IMR-90 (cell line): ENCODE measurements at places on chromosomes 12 and 14. TPM values are rescaled to one million over a fixed set of nuclear protein-coding genes. Genes with fewer than 3 reads are reported as not detected.

DNA sequence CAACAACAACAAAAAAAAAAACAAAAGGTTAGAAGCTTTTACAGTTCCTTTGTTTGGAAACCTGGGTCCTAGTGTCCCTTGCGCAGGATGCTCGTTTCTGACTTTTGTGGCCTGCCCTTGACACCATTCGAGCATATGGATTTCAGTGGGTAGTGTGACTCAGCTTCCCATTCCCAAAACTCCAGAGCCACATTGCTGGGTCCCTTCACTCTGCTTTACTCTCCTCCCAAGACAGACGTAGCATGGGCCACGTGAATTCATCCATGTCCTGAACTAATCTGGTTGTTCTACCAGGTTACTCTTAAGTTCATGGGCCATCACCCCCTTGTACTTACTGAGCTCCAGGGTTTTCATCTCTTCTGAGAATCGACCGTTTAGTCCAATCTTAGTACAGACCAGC, 68.0 kb upstream of the MAX start:
- no peak for DNase-seq

DNA sequence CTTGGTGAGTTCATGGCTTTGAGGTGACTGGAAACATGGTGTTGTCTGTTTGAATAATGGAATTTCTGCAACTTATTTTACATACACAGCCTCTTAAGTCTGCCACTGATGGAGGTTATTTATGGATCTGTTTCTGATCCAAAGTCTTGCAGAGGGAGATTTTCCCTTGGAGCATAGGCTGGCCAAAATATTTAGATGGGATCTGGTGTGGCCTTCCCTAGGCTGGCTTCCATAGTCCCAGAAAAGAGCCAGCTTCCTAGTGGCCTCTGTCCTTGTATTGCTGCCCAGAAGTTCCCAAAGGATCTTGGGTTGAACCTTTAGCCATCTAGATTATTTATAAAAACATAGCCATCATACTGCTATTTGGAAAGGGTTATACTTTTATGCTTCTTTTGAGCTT, 491.1 kb upstream of the RGS6 start:
- DNase-seq: no peak

- no peak for DNase-seq
These were observed 16.0 kb upstream of the EIF5 start for GRCh38 chr14:103317976-103318580.

DNA sequence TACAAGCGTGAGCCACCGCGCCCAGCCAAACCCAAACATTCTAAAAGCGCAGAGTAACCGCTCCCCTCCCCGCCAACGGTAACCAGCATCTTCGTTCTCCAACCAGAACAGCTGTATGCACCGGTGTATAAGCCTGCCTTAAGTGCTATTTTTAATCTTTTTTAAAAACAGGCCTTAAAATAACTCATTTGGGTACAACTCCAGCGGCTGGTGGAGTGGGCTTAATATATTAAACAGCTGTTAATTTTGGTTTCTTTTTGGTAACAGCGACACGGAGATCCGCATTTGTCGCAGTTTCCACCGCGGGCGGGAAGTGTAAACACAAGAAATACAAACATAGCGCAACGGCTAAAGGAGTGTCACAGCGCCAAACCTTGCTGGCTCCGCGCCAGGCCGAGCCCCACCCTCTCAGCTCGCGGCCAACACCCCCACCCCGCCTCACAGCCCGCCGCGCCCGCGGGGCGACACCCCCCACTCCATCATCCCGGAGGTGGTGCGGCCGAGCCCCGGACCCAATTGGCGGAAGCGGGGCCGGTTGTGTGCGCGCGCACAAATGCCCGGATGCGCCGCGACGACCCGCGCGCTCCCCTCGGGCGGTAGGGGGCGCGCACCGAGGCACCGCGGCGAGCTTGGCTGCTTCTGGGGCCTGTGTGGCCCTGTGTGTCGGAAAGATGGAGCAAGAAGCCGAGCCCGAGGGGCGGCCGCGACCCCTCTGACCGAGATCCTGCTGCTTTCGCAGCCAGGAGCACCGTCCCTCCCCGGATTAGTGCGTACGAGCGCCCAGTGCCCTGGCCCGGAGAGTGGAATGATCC, at the start of gene MDM2:
MDM2 (plus strand) TSS at position 602 of the 812 bp plus-strand sequence. CDS start 301 bp downstream, outside the sequence.
- DNase-seq: peak; percentile 81

- no peak for DNase-seq
These were observed 5.8 kb downstream of the IRAK4 start for GRCh38 chr12:43764528-43764927.

GRCh38 chr12:40525054-40525453, 167.2 kb upstream of the CNTN1 start:
- DNase-seq: no peak

DNA sequence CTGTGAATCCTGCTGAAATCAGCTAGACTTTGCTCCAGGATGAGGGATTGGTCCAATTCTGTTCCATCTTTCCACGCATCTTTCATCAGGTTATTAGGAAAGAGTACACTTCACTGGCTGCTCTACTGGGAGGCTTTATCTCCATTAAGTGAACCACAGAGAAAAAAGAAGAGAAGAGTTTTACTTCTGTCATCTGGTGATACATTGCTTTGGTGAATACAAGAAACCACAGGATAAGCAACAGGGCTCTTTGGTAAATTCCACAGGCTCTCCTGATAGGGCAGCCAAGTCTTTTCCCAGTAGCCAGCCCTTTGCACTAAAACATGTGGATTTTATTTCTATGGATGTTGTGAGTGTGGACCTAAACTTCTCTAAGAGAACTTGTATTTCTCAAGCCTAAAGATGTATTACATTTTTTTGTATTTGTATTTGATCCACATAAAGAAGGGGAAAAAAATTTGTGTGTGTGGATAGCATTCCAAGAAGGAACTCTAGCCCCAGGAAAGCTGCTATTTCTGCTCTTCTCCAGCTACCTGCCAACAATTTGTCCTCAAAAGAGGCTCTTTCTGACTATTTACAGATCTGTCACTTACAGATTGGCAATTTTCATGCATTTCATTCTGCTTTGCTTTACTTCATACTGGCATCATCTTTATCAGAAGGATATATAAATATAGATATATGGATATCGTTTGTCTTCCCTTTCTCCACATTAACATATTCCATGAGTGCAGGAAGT, 1117.6 kb upstream of the TMEM132C start:
- DNase-seq: peak; percentile 68

DNA sequence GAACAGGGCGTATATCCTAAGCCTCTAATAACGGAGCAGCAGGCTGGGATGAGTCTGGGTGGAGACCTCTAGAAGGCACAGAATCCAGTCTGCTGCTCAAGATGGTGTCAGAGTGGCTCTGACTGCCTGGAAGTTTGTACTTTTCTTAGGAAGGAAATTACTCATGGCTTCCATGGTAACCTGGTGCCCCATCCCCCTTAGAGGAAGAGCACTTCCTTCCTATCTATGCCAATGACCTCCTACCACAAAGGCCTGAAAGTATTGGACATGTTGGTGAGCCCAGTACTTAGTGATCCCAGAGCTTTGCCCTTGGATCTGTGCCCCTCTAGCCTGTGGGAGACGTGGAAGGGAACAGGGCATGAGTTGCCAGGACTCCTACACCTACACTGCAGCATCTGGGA, 1.5 kb downstream of the BATF start:
- DNase-seq: peak; percentile 18

DNA sequence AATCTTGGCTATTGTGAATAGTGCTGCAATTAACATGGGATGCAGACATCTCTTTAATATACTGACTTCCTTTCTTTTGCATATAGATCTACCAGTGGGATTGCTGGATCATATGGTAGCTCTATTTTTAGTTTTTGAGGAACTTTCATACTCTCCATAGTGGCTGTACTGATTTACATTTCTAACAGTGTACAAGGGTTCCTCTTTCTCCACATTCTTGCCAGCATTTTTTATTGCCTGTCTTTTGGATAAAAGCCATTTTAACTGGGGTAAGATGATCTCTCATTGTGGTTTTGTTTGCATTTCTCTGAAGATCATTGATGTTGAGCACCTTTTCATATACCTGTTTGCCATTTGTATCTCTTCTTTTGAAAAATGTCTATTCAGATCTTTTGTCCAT, 8.4 kb downstream of the AMDHD1 start:
- no peak for DNase-seq

- DNase-seq: peak; percentile 87
These were observed 454.8 kb upstream of the SOX5 start for GRCh38 chr12:24404086-24404815.

- no peak for DNase-seq
These were observed 92.7 kb downstream of the ITPK1 start for GRCh38 chr14:93023039-93023438.

GRCh38 chr12:24778486-24779304, 170.2 kb downstream of the BCAT1 start:
- peak; percentile 75 for DNase-seq

DNA sequence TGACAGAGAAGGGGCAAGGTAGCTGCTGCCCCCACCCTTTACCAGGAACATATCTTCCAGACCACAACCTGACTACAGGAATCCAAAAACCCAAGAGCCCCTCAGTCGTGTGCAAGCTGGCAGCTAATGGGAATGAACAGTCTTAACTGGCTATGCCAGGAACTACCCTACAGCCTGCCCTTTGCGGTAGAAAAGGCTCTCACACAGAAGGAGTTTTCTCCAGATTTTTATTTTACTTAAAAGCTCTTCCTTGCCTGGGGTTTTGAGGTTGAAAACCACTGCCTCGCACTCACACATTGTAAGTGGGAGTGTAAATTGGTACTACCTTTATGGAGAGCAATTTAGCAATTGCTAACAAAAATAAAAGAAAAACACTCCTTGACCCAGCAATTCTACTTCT, 28.3 kb downstream of the PITPNM2 start:
- DNase-seq: no peak

GRCh38 chr12:95248604-95249360, 31.2 kb downstream of the VEZT start:
- peak; percentile 41 for DNase-seq

DNA sequence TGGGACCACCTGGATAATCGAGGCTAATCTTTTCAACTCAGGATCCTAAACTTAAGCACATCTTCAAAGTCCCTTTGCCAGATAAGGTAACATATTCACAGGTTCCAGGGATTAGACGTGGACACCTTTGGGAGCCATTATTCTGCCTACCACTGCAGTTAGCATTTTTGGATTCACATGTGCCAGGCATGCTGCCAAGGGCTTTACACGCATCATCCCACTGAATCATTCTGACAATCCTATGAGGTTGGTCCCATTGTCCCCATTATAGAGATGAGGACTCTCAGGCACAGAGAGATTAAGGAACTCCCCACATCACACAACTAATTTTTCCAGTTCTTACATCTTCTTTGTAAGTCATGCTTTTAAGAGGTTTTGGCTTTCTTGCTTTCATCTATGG, 34.5 kb downstream of the RTN1 start:
- no peak for DNase-seq

GRCh38 chr14:102389246-102389645, 26.5 kb downstream of the TECPR2 start:
- no peak for DNase-seq

DNA sequence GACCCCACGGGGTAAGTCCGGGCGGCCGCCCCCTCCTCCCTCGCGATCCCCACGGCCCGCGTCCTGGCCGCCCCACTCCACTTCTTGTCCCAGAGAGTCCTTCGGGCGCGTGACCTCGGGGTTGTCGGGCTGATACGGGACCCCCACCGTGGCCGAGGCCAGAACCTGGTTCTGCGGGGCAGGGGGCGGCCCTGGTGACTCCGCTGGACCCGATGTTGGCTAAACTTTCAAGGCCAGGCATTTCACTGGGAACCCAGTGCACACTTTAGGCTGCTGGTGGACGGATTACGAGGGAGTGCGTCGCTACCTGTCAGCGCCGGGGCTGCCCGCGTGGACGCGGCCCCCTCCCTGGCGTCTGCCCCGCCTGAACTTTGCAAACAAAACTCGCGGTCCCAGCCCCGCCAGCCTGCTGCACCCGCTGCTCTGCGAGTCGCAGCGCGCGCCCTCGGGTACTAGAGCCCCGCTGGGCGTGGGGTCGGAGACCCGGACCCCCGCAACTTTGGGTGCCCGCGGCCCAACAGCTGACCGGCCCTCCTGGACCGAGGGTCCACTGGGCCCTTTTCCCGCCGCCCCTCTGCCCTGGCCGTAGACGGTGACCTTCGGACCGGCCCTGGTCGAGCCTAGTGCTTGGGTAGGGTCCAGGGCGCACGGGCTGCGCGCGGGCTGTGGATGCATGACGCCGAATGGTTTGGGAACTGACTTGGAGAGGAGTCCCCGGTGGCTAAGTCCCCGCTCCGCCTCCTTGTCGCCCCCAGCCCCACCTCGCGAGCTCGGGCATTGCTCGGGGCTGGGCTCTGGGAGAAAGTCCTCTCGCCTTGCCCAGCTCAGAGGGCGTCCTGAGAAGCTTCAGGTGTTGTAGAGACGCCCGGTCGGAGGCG, 624 bp downstream of the RIN3 start:
- DNase-seq: peak; percentile 22

- DNase-seq: no peak
These were observed 114.8 kb downstream of the BCL11B start for GRCh38 chr14:99157246-99157645.

SBNO1 gene
- 24.9 and 43.0 TPM in 2 replicates for total RNA-seq

DDN gene
- total RNA-seq: under 0.01 and 0.18 TPM in 2 replicates

RFX4 gene
- not detected in 2 replicates for total RNA-seq

RFLNA gene
- not detected in 2 replicates for total RNA-seq

CPNE6 gene
- total RNA-seq: not detected in 2 replicates

AKAP6 gene
- 1.6 and 1.7 TPM in 2 replicates for total RNA-seq

TMPRSS12 gene
- not detected in 2 replicates for total RNA-seq

KIF5A gene
- total RNA-seq: under 0.01 and 0.18 TPM in 2 replicates

C1S gene
- 34.4 and 49.6 TPM in 2 replicates for total RNA-seq

PGAM5 gene
- 36.9 and 37.8 TPM in 2 replicates for total RNA-seq

VDR gene
- total RNA-seq: 3.9 and 5.4 TPM in 2 replicates
